Activated CD8-positive, alpha-beta memory T cell treated with anti-CD3 and anti-CD28 coated beads for 1 hour (primary cell): ENCODE measurements at places on chromosomes 11 and 22.

DNA sequence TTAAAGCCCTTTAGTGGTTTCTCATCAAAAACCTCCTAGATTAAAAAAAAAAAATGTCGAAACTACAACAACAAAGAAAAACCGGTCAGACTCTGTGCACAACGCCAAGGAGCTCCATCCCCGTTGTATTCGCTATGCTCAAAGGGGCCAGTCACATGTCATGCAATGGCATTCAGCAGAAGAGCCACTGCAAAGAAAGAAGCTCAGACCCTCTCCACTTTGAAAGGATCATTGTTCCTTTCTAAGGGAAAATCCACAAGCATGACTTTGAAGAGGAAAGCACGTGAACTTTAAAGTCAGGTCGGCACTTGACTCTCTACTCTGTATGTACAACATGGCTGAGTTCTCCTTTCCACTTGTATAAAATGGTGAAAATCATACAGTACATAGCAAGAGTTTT, 655.6 kb downstream of the ETS1 start:
- DNase-seq: no peak

GRCh38 chr22:27107386-27107785, 450.0 kb downstream of the MIAT start:
- DNase-seq: no peak

- no peak for DNase-seq
Measured at GRCh38 chr11:80414181-80415165, 973.6 kb upstream of the TENM4 start.

GRCh38 chr11:71385091-71385490, 63.1 kb downstream of the DHCR7 start:
- DNase-seq: no peak

DNA sequence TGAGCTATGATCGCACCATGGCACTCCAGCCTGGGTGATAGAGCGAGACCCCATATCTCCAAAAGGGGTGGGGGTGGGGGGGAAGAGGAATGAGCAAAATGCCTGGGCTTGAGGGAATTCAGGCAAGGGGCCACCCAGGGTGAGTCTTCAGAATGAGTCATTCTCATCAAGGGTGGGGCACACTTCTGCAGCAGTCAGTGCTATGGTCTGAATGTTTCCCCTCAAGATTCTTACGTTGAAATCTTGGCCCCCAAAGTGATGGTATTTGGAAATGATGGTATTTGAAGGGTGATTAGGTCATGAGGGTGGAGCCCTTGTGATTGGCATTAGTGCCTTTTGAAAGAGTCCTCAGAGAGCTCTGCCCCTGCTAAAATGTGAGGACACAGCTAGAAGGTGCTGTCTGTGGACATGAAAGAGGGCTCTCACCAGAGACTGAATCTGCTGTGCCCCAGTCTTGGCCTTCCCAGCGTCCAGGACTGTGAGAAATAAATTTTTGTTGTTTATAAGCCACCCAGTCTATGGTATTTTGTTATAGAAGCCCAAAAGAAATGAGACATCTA, 86.4 kb upstream of the THY1 start:
- no peak for DNase-seq

DNA sequence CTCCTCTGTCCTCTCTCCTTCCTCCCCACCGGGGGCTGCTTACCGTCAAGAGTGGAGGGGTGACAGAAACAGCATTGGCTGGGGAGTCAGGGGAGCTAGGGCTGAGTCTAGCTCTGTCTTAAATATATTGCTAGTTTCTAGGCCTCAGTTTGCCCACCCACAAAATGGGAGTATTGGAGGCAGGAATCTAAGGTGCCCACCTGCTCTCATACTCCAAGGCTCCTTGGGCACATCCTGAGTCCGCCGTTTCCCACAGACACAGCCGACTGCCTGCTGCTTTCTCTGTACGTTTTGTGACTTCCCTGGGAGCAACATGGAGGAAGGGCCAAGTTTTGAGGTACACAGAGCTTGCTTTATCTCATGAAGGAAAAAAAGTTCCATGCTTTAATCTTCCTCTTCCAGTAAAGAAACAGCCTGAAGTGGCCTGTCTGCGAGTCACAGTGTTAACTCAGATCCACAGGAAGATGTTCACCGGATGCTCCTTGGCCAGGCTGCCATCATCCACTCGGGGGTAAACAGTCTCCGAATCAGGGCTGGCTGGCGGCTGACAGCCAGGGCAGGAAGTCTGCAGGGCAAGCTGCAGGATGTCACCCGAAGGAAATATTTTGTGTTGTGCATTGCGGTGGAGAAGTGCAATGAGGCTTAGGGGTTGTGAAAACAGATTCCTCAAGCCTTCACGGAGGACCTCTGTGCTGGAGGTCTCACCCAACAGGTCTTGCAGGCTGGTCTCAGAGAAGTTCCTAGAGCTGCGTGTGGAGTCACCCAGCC, 11.0 kb upstream of the CERK start:
- peak; percentile 52 for DNase-seq
